NCI-H2081 (cell line): ENCODE measurements at places on chromosomes 6 and 20.
A peak's percentile ranks its signal among the peaks of the same experiment; 100 is the strongest.

DNA sequence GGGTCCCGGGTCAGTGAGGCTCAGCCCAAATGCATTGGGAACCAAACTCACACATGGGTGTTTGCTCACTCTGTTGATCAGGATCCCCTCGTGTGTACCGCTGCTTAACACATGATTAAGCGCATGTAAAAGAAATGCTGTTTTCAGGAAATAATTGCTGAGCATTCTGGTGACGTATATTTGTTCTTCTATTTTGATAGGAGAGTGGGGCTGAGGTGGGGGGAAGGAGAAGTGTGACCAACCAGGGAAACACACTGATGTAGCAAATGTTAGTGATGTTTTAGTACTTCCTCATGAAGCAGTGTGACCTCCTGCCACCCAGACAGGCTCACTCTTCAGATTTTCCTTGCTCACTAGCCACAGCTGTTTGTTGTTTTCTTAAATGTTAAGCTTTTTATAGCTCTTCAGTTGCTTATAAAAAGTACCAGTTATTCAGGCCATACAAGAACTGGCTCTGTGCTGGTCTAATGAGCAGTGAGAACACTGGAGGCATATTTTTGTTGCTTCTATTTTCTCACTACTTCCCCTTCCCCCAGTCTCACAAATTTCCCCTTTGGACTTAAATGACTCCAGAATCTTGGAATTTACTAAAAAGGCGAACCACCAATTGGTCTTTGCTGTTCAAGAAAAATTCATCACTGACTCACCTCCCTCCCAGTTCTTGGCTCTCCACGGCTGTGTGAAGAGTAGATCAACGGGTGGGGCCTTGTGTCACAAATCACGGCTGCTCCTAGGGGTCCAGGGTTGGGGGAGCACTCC, 79.2 kb upstream of the BACH2 start:
- no peak for DNase-seq

- no peak for DNase-seq
Measured at GRCh38 chr20:47335251-47336128, 21.0 kb downstream of the ZMYND8 start.

GRCh38 chr6:142833054-142833453, 111.9 kb downstream of the HIVEP2 start:
- DNase-seq = no peak

DNA sequence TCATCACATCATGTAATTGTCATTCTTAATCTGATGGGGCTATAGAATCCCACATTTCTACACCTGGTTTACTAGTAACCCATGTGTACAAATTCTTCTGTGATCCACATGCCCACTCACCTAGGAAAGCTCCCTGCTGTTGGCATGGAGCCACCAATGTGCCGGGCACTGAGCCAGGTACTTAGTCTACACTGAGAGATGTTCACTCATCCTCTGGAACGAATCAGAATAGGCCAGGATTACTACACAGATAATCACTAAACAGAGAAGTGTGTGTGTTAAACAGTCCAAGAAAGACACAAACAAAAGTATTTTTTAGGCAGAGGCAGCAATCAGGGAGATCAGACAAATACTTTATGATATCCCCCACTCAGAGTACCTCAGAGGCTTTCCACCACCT, 193.2 kb upstream of the VGLL2 start:
- DNase-seq = peak; percentile 25

GRCh38 chr6:36961441-36962435, 7.2 kb downstream of the PI16 start:
- DNase-seq = no peak
